ENCODE measurements at places on chromosomes 12 and 14. TPM values are rescaled to one million over a fixed set of nuclear protein-coding genes. Genes with fewer than 3 reads are reported as not detected.

The HVCN1 gene
- total RNA-seq, result 23.0 TPM

DNA sequence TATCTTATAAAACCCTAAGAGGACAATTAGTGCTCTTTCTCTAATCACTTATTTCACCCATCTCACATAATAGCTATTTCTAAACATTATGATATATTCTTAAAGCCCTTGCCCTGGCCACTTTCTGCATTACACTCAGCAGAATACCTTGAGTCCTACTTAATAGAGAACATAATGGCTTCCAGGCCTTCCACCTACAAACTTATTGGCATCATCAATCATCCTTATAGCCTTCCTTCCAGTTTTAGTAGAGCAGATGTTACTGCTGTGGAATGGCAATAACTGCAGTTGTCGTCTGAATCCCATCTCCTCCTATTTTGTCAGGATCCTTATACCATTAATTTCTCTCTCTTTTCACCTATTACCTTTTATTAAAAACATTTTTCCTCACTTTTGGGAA is 1127.4 kb downstream of the LRFN5 start:
- H3K27me3 ChIP-seq, result no peaks in the 10 kb centered on the region
- H3K4me3 ChIP-seq, result no peak overlapping the region
- no peaks in the 10 kb centered on the region for H3K4me1 ChIP-seq

- no peaks in the 10 kb centered on the region for H3K27me3 ChIP-seq
- no peak overlapping the region for H3K4me3 ChIP-seq
- no peaks in the 10 kb centered on the region for H3K36me3 ChIP-seq
- H3K27ac ChIP-seq, result no peak overlapping the region
- no peaks in the 10 kb centered on the region for H3K4me1 ChIP-seq
- no peak for DNase-seq
Measured at GRCh38 chr14:39868251-39868650, 436.0 kb upstream of the FBXO33 start.

GRCh38 chr12:52543985-52544883 is 8.7 kb downstream of the KRT71 start:
- DNase-seq, result no peak
- peaks cover 4% of the 10 kb centered on the region for H3K4me1 ChIP-seq
- H3K27ac ChIP-seq, result no peak overlapping the region

- no peak for DNase-seq
- H3K27ac ChIP-seq, result no peak overlapping the region
- no peaks in the 10 kb centered on the region for H3K27me3 ChIP-seq
- H3K4me1 ChIP-seq, result peaks cover 54% of the 10 kb centered on the region
Measured at GRCh38 chr12:76556368-76556767, 3.2 kb downstream of the OSBPL8 start.

The DIO2 gene
- not detected for total RNA-seq

GRCh38 chr12:3553221-3553620 is 62.2 kb downstream of the PRMT8 start:
- H3K4me1 ChIP-seq, result no peaks in the 10 kb centered on the region
- H3K27me3 ChIP-seq, result peaks cover 6% of the 10 kb centered on the region
- H3K36me3 ChIP-seq, result no peaks in the 10 kb centered on the region

DNA sequence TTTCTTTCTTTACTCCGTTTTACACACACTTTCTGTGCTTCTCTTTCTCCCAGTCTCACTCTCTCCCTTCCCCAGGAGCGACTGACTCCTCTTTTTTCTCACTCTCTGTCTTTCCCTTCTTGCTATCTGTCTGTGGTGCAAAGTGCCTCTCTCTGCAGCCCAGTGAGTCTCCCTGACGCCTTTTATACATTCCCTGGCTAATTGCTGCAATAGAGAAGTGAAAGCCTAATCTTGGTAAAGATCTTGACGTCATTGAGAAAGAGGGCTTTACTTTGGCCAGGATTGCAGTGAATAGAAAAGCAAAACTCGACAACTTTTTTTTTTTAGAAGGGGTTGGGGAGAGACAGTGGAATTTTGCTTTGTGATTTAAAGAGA is 706 bp upstream of the DIO2 start:
- H3K4me1 ChIP-seq, result peaks cover 2% of the 10 kb centered on the region
- H3K27me3 ChIP-seq, result peaks cover 2% of the 10 kb centered on the region
- no peak overlapping the region for H3K27ac ChIP-seq
- DNase-seq, result no peak

The AMN gene
- 1.0 TPM for total RNA-seq

DNA sequence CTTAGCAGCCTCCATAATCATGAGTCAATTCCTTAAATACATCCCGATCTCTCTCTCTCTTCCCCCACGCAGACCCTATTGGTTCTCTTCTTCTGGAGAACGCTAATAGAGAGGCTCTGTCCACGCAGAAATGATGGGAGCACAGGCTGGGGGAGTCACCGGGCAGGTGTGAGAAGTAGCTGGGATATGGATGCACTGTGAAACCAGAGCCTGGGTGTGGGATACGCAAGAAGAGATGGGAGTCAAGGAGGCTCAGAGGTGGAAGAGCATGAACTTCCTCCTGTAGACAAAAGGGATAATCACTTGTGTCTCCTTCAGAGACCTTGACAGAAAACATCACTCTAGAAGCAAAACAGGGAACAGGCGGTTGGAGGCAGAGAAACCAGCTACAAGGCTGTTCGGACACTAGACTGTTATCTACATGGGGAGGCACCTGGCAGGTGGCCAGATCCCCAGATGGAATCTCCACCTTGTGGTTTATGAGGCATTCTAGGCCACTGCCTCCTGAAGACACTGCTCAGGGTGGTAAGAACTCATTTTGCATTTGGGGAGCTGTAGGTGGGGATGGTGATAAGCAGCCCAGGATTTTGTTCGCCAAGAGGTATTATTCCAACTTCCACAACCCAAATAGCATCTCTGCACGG is 7.2 kb upstream of the SELPLG start:
- no peak overlapping the region for H3K27ac ChIP-seq
- no peaks in the 10 kb centered on the region for H3K27me3 ChIP-seq
- H3K4me3 ChIP-seq, result no peak overlapping the region
- H3K4me1 ChIP-seq, result peaks cover 30% of the 10 kb centered on the region
- DNase-seq, result no peak

GRCh38 chr12:113399490-113399889 is 4.2 kb downstream of the SDS start:
- no peak overlapping the region for H3K27ac ChIP-seq
- H3K27me3 ChIP-seq, result peaks cover 5% of the 10 kb centered on the region
- H3K4me3 ChIP-seq, result no peak overlapping the region

DNA sequence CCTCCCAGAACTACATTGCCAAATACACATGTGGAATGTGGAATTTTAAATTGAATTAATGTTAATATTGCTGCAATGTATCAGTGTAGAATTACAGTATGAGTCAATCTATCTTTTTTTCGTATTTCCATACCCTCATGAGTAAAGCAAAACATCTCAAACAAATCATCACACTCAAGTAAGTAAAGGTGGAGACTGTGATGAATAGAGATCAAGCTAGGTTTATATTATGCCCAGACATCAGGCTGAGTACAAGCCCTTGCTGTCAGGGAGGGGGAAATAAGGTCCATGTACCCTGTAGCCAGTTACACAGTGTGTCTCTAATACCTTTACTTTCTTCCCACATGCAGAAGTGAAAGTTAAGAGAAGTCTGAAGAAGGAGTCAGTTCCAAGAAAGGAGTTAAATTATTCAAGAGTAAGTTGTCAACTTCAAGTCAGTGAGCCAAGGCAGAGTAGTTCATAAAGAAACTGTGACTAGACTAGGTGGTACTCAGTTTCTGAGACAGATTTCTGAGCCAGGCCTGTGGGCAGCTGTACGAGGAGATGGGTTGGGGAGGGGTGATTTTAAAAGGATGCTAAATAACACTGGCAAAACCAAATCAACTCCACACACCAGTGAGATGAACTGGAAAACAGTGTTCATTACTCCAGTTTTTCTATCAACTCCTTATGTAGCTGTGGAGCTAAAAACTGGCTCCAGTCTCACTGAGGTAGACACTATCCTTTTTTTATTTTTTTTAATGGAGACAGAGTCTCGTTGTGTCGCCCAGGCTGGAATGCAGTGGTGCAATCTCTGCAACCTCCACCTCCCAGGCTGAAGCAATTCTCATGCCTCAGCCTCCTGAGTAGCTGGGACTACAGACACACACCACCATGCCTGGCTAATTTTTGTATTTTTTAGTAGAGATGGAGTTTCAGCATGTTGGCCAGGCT is 23.8 kb upstream of the STK38L start:
- H3K27me3 ChIP-seq, result peaks cover 5% of the 10 kb centered on the region
- peaks cover 16% of the 10 kb centered on the region for H3K4me1 ChIP-seq
- H3K27ac ChIP-seq, result peak overlapping the region; percentile 69
- H3K36me3 ChIP-seq, result no peaks in the 10 kb centered on the region
- DNase-seq, result peak; percentile 45
- no peak overlapping the region for H3K4me3 ChIP-seq

DNA sequence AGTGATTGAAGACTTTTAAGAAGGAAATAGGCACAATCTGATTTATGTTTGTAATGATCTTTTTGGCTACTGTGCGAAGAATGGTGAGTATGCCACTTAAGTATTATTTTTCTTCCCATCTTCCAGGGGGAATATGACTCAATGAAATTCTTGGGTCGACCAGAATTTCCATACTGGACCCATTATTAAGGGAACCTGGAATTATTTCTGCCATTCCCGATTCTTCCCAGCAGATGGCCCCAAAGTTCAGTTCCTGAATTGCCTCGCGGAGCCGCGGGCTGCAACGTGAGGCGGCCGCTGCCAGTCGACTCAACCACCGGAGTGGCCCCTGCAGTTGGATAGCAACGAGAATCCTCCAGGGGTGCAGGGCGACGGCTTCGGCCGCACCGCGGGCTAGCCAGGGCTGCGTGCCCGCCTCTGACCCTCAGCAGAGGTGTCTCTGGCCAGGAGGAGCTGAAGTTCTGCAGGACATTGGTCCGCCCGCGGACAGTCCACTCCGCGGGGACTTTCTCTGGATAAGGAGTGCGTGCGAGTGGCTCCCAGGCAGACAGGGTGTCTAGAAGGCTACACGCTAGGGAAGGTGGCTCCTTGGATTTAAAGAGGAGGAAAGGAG is 628 bp upstream of the TSHR start:
- DNase-seq, result peak; percentile 80
- no peaks in the 10 kb centered on the region for H3K36me3 ChIP-seq
- peaks cover 8% of the 10 kb centered on the region for H3K27me3 ChIP-seq
- peak overlapping the region; percentile 74 for H3K4me3 ChIP-seq
- peak overlapping the region; percentile 68 for H3K27ac ChIP-seq

DNA sequence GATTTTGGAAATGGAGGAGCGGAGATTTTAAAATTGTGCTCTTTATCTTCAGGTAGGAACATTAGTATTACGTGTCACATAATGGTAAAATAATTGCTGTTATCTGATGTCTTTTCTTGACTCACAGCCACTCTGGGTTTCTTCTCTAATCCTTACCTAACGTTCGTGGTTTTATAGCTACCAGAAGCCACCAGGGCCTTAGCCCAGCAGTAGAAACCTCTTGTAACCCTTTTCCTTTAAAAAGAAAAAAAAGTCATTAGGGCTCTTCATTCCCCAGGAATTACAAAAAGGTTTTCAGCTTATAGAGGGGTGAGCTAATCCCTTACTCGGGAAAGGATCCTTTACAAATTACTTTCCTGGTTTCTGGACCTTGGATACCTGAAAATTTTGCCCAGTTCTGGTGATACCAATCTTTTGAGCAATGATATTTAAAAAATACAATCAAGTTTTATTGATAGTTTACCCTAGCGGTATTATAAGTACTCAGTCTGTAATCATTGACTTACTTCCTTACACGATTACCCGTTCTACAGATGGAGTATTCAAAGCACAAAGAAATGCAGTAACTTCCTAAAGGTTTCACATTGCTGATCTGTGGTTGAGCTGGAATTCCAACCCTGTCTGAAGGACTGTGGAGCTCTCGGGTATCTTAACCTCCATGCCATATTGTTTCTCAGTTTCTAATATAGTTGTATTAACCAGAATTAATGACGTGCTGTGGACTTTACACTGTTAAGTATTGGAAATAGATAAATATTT is 1.6 kb downstream of the GABARAPL1 start:
- no peaks in the 10 kb centered on the region for H3K36me3 ChIP-seq
- H3K4me1 ChIP-seq, result peaks cover 28% of the 10 kb centered on the region
- H3K4me3 ChIP-seq, result peak overlapping the region; percentile 87
- H3K27ac ChIP-seq, result peak overlapping the region; percentile 92
- peak; percentile 9 for DNase-seq

DNA sequence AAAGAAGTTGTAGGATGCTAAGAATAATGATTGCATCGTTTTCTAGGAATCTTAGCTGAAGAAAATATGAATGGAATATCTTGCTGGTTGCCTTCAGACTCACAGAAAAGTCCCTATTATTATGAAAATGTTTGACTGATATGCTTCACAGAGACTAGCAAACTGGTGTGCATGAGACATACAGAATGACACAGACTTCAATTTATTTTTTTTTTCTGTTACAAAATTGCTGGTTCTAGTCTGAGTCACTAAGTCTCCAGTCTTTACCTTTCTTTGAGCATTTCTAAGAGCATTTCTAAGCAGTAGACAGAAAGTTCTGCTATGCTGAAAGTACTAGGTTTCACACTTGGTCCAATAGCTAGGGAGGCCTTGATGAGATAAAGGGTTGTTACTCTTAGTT is 377.6 kb upstream of the ATP2B1 start:
- no peaks in the 10 kb centered on the region for H3K36me3 ChIP-seq
- peaks cover 20% of the 10 kb centered on the region for H3K4me1 ChIP-seq
- H3K27ac ChIP-seq, result no peak overlapping the region
- H3K4me3 ChIP-seq, result no peak overlapping the region
- no peak for DNase-seq

GRCh38 chr14:95695051-95695450 is 8.8 kb downstream of the TCL1B start:
- peaks cover 21% of the 10 kb centered on the region for H3K27me3 ChIP-seq
- no peak overlapping the region for H3K4me3 ChIP-seq
- no peak overlapping the region for H3K27ac ChIP-seq
- peaks cover 6% of the 10 kb centered on the region for H3K4me1 ChIP-seq

The EXOC3L4 gene
- not detected for total RNA-seq

- H3K4me1 ChIP-seq, result peaks cover 37% of the 10 kb centered on the region
- peaks cover 13% of the 10 kb centered on the region for H3K36me3 ChIP-seq
- DNase-seq, result no peak
- no peaks in the 10 kb centered on the region for H3K27me3 ChIP-seq
- H3K4me3 ChIP-seq, result no peak overlapping the region
Measured at GRCh38 chr12:59657266-59657665, 61.4 kb downstream of the SLC16A7 start.

- DNase-seq, result no peak
- H3K36me3 ChIP-seq, result peaks cover 42% of the 10 kb centered on the region
- H3K27ac ChIP-seq, result peak overlapping the region; percentile 7
- no peaks in the 10 kb centered on the region for H3K27me3 ChIP-seq
Measured at GRCh38 chr14:92154283-92154942, 32.6 kb downstream of the CPSF2 start.

GRCh38 chr14:31018057-31018645 is 7.3 kb upstream of the AP4S1 start:
- DNase-seq, result no peak
- H3K27me3 ChIP-seq, result no peaks in the 10 kb centered on the region
- H3K27ac ChIP-seq, result no peak overlapping the region
- peaks cover 26% of the 10 kb centered on the region for H3K4me1 ChIP-seq
- H3K4me3 ChIP-seq, result no peak overlapping the region

GRCh38 chr14:36503771-36504741 is 16.0 kb downstream of the NKX2-1 start:
- H3K27ac ChIP-seq, result no peak overlapping the region
- H3K36me3 ChIP-seq, result peaks cover 2% of the 10 kb centered on the region
- no peak overlapping the region for H3K4me3 ChIP-seq
- peaks cover 9% of the 10 kb centered on the region for H3K4me1 ChIP-seq
- H3K27me3 ChIP-seq, result peaks cover 67% of the 10 kb centered on the region
